ENCODE measurements at places on chromosomes 16 and 17. TPM values are rescaled to one million over a fixed set of nuclear protein-coding genes. Genes with fewer than 3 reads are reported as not detected.

Gene WFIKKN1
- polyA plus RNA-seq, result not detected

Gene MYL11
- 2.1 TPM for polyA plus RNA-seq

Gene CES5A
- polyA plus RNA-seq, result not detected

Gene KRTAP17-1
- polyA plus RNA-seq, result not detected

Gene KRTAP4-3
- polyA plus RNA-seq, result not detected
